ENCODE measurements at places on chromosomes 5 and 9.

DNA sequence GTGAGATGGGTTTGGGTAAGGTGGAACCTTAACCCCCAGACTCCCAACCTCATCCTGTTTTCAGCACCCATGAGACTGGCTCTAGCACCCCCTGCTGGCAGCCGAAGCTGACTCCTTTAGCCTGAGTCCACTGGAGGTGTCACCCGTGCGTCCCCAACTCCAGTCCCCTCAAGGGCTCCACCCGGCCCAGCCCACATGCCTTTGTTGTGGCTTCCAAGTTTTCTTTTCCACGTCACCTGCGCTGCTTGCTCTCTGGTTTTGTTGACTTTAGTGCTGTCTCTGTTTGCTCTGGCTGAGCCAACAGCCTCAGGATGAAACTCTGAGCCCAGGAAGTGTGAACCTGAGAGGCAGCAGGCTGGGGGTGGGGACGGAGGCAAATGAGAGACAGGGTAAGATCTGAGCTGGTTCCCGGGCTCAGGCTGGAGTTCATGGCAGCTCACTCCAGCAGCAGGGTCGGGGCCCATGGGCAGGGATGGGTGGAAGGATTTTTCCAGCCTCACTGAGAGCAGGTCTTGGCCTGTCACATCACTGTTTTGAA is 13.2 kb upstream of the AQP7 start:
- H3K27me3 ChIP-seq, result peaks cover 31% of the 10 kb centered on the region
- H3K27ac ChIP-seq, result no peak overlapping the region
- DNase-seq, result peak; percentile 80
- H3K4me1 ChIP-seq, result peaks cover 34% of the 10 kb centered on the region

DNA sequence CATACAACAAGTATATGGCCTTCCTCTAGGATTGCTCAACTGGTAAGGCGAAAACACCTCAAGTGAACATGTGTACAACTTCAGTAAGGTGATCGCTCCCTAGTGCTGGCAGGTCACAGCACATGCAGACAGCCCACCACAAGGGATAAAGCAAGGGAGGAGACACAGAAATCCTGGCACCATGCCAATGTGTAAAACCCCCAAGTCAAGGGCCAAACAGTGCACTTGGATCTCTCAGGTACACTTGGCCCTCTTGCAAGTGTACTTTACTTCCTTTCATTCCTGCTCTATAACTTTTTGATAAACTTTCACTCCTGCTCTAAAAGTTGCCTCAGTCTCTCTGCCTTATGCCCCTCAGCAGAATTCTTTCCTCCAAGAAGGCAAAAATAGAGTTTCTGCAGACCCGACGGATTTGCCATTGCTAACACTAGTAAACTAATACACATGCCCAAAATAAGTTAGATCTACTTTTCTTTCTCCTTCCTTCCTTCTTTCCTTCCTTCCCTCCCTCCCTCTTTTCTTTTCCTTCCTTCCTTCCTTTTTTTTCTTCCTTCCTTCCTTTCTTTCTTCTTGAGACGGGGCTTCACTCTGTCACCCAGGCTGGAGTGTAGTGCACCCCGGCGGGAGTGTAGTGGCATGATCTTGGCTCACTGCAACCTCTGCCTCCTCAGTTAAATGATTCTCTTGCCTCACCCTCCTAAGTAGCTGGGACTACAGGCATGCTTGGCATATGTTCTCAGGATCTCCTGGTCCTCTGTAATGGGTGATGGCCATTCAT is 6.8 kb upstream of the LNPEP start:
- peaks cover 9% of the 10 kb centered on the region for H3K27me3 ChIP-seq
- no peaks in the 10 kb centered on the region for H3K36me3 ChIP-seq
- no peak overlapping the region for H3K27ac ChIP-seq
- H3K4me3 ChIP-seq, result no peak overlapping the region
- peaks cover 36% of the 10 kb centered on the region for H3K4me1 ChIP-seq

GRCh38 chr9:123998970-123999621 is 12.5 kb upstream of the LHX2 start:
- peak; percentile 47 for DNase-seq

GRCh38 chr9:108743901-108744371 is 111.8 kb downstream of the ACTL7B start:
- no peaks in the 10 kb centered on the region for H3K36me3 ChIP-seq
- H3K27ac ChIP-seq, result peak overlapping the region; percentile 33
- peaks cover 11% of the 10 kb centered on the region for H3K4me1 ChIP-seq
- no peak overlapping the region for H3K4me3 ChIP-seq

DNA sequence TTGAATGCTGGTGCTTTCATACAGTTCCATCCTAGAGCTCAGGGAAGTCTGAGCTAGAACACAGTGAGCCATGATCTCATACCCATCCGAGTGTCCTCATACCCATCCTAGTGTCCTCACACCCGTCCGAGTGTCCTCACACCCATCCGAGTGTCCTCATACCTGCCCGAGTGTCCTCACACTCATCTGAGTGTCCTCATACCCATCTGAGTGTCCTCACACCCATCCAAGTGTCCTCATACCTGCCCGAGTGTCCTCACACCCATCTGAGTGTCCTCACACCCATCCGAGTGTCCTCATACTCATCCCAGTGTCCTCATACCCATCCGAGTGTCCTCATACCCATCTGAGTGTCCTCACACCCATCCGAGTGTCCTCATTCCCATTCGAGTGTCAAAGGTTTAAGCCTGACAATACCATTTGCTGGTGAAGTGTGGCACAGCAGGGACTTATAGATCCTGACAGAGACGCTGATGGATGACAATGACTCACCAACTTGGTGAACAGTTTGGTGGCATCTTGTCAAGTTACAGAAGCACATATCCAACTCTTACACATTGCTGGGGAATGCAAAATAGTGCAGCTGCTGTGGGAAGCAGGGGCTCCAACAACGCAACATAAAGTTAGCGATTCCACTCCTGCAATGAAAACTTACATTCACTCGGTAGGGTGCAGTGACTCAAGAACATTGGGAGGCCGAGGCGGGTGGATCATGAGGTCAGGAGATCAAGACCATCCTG is 77.0 kb upstream of the COL5A1 start:
- no peaks in the 10 kb centered on the region for H3K4me1 ChIP-seq
- H3K36me3 ChIP-seq, result no peaks in the 10 kb centered on the region
- no peak overlapping the region for H3K27ac ChIP-seq
- H3K4me3 ChIP-seq, result no peak overlapping the region

All from nephron progenitor cell (in vitro differentiated cells).